ENCODE measurements at places on chromosomes 16 and 17.

DNA sequence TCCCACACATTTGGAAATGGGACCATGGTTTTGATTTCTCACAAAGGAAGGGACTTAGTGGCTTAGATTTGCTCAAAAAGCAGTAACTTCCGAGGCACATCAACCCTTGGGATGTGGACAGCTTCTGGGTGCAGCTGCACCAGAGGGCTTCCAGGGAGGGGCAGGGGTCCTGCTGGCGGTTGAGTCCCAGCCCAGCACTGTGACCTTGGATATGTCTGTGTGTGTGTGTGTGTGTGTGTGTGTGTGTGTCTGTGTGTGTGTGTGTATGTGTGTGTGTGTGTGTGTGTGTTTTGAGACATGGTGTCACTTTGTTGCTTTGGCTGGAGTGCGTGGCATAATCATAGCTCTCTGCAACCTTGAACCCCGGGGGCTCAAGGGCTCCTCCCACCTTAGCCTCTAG is 130.8 kb downstream of the CLEC16A start:
- DNase-seq = no peak

DNA sequence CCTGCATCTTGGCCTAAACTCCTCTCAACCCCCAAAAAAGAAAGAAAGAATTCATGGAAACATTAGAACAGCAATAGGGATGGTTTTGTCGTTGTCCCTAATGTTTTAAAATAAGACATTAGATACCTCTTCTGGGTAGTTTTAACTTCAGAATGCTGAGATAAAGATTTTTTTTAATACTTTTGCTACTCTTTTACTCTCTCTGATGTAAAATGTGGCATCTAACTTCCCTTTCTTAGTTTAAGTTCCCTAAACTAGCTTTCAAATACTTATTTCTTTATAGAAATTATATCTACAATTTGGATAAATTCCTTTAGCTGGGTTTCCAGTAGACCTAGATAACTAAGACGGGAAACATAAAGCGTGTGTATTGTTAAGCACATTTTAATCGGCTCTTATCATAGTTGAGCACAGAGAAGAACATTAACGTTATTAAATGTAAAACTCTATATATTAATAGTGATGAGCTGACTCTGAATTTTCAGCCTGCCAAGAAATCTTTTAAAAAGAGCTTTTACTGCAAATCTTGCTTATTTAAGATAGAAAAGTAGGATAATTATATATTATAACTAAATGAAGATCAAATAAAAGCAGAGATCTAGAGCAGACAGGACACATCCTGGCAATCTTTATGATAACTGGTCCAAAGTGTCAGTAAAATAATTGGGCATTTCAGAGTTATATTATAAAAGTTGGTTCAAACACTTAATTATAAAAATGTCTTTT is 183.2 kb downstream of the CYB561 start:
- DNase-seq = no peak

DNA sequence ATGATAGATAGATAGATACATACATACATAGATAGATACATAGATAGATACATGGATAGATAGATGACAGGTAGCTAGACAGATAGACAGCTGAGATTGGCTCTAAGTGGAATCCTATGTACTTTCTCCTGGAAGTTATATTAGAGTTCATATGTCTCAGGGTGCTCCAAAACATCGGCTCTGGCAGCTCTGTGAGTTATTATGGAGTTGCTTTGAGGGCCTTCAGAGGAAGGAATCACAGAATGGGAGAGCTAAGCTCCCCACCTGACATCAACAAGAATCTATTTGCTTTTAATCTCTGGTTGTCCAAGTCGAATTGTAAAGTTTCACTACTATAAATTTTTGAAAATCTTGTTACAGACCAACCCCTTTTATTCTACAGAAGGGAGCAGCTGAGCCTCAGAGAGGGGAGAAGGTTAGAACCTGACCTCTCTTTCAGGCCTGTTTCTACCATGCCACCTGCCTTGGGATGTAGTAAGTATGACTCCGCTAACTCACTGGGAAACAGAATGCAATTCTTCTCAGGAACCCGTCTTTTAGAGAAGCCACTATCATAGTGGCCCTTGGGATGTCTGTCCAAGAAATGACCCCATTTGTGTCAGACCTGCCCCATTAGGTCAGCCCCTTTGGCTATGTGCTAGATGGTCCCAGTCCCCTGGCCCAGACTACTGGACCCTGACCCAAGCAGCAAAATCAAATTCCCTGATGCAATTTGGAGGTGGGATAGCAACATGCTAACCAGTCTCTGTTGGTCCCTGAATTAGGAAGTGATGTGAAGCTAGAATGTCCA is 18.3 kb downstream of the GP2 start:
- DNase-seq = no peak

DNA sequence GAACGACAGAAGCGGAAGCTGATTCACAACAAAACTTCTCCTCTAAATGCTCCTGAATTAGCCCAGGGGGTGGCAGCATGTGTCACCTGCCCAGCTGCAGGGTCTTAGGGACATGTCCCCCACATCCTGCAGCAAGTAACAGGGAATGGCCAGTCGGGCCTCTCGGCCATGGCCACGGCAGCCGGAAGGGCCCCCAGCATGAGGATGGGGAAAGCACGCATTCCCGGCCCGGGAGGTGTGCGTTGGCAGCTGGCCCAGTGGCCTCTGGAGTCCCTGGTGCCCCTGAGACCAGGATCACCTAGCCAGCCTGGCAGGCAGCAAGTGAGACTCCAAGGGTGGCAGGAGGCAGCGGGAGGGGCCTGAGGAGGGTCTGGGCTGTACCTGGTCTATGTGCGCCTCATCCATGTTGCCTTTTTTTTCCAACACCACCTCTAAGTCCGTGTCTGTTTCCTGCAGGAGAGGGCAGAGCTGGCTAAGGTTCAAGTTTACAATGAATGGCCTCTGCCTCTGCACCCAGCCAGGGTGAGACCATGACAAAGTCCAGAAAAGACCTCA is 7.0 kb downstream of the KNOP1 start:
- DNase-seq = no peak

DNA sequence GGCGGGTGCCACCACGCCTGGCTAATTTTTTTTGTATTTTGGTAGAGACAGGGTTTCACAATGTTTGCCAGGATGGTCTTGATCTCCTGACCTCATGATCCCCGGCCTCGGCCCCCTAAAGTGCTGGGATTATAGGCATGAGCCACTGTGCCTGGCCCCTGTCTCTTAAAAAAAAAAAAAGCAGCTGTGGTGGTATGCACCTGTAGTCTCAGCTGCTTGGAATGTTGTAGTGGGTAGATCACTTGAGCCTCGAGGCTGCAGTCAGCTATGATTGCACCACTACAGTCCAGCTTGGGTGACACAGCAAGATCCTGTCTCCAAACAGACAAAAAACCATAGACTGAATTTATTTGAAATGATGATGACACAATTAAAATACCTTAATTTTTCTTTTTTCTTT is 24.3 kb downstream of the CDK12 start:
- DNase-seq = no peak

- no peak for DNase-seq
Observed at GRCh38 chr16:30997725-30998711, 12.4 kb downstream of the STX1B start.

DNA sequence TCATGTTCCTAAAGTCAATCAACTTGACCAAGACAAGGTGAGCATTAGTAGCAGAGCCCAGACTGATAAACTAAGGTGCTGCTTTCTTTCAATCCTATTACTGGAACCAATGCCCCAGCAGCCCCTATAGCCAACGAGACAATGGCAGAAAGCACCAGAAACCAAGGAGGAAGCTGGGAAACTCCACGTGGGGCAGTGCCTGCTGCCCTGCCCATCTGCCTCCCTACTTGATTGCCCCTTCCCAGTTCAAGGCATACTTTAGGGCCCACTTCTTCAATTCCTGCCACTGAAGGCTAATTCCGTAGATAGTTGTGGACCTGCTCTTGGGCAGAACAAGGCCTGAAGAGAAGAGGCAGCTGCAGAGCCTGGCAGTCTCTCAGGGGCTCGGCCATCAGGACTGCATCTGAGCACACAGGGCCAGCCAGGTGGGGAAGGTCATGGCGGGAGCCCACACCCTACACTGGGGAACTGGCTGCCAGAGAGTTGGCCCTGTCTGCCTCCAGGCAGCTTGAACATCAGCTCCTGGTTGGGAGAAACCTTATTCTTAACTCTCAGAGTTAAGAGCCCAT is 30.9 kb downstream of the WSB1 start:
- no peak for DNase-seq

GRCh38 chr16:15775663-15776304 is 81.0 kb downstream of the MYH11 start:
- no peak for DNase-seq

DNA sequence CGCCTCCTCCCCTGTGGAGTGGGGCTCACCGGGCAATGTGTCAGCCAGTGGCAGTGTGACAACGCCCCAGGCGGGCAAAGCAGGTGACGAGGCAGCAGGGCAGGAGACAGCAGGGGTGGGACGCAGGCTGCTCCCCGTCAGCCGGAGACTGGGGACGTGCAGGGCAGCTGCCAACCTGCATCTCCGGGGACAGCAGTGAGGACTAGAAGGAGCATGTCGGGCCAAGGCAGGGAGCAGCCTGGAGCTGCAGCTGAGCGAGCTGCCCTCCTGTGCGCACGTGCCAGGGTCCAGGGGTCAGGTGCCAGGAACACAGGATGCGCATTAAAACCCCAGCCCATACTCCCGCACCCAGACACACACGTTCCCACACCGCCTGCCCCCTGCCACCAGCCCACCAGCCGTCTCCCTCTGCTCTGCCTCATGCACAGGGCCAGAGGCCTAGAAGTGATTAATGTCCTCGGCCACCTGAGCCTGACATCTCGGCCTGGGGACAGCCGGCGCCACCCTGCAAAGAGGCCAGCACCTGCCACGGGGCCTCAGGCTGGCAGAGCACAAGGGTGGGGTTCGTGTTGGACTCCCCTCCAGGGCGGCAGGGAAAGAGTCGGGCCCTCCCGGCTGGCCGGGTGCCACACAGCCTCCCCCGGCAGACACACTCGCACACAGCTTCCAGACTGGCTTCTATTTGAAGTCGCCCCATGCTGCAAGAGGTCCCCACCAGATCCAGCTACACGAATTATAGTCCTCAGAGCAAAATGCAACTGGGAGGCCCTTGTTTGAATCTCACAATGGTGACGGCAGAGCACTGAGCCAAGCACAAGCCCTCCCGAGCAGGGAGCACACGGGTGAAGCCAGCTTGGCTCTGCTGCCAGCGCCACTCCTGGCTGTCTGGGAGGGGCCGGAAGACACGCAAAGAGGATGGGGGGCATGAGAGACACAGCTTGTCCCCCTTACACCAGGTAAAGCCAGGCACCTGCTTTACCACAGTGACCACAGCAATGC is 90.4 kb downstream of the RBFOX3 start:
- no peak for DNase-seq

DNA sequence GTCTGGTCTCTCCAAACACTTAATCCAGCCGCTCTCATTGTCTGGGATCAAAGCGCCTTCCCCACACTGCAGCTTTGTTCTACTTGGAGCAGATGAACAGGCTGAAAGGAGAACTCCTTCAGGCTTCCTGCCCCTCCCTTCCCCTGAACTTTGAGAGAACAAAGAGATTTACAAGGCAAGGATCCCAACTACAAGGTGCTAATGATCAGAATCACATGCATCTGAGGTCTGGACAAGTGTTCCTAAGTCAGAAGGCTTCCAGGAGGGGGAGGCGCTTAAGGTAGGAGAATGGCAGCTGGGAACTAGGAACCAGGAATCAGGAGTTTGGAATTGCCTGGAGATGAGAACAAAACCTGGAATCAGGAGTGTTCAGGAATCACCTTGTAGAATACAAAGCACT is 606.3 kb upstream of the CDH11 start:
- no peak for DNase-seq

- no peak for DNase-seq
Observed at GRCh38 chr16:81818568-81818896, 39.4 kb downstream of the PLCG2 start.

GRCh38 chr17:41199421-41200078 is 9.9 kb downstream of the KRTAP9-1 start:
- no peak for DNase-seq

DNA sequence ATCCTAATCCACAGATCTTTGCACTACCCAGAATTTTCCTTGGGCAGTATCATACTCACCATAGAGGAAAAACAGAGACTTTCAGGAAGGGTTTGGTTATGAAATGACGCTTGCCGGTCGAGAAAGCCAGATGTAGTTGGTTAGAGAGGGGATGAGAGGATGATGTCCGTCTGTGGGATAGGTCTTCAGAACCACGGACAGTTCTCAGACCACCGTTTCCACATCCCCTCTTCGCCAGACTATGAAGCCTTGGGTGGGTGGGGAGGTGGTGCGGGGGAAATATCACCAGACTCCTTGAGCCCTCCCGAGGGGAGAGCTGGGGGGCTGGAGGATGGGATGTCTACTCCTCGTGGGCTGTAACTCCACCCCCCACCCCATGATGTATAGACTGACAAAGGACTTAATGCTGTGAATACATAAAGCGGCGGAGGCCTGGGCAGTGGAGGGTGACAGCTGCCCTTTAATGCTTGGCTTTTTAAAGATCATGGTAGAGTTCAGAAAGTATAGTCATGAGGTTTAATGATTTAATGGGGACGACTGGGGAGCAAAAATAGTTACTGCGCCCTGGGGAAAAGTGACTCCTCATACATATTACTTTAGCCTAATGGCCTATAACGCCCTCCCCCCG is 96.6 kb downstream of the MRM1 start:
- no peak for DNase-seq

- DNase-seq = no peak
Observed at GRCh38 chr16:25481636-25482035, 210.1 kb upstream of the HS3ST4 start.

DNA sequence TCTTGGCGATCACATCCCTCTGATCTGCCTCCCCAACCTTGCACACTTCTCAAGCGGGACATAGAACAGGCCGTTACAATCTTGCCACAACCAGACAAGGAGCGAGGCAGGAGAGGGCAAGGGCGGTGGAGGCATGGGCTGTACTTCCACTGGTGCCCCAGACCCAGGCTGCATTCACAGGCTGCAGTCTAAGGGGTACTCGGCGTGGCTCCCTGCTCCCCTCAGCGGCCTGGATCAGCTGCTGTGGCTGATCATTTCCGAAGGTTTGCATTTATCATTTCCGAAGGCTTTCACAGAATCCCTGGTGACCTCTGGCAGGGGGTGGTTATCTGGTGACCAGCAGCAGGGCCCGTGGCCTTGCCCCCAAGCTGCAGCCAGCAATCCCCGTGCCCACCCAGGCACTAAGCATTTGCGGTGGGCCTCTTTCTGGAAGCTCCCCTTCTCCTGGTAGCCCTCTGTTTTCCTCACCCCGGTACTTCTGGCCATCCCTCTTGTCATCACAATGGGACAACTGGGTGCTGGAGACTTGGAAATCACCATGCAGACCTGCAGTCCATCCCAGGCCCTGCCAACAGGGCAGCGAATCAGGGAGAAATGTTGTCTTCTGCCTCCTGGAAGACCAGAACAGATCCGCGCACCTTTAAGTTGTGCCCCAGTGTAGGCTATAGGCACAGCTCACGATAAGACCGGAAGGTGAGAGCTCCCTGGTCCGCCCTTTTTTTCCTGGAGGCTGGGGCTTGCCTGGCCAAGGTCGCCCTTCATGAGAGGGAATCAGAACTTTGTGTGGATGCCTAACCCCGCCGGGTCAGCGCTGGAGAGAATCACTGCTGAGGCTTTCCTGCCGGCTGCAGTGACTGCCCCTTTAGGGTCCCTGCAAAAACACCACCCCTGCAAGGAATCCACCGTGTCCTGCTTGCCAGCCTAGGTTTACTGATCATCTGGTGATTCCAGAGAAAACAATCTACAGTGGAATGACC is 1739.1 kb downstream of the TP53TG3F start:
- no peak for DNase-seq

Data from NCI-H510A treated with DMSO at 0.1 percent for 48 hours (cell line).